ENCODE measurements at places on chromosomes 13 and 19.

- no peak for DNase-seq
Observed at GRCh38 chr19:1172353-1173158, 1.5 kb downstream of the SBNO2 start.

DNA sequence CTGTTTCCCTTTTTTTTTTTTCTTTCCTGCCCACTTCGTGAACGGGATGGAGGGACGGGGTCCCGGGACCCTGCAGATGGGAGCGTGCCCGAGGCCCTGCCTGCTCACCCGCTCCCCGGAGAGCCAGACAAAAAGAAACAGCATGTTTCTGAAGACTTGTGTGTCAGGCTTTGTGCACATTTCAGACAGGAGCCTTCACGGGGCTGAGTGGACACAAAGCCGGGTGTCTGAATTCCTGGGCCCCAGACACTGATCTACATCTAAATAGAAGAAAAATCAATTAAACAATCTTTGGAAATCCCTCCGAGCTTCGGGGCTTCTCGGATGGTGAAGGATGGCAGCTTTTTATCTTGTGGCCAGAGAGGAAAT, 4.2 kb downstream of the PGPEP1 start:
- no peak for DNase-seq

DNA sequence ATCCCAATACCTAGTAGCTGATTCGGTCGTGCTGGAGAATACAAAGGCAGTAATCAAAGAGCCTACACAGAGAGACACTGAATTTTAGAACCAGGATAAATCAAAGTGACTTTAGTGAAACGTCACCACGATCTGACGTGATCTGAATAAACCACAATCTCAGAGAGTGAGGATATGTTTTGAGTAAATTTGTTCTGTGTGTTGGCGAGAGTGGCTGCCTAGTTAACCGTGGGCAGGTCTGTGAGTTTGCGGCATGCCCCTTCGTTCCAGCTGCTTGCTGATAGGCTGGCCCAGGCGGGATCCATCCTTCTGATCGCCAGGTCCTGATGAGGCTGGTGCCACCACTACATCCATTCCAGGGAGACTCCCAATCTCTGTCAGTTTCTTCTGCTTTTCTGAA, 40.4 kb downstream of the LRCH1 start:
- DNase-seq, result no peak

GRCh38 chr19:16258440-16258903, 60.8 kb downstream of the AP1M1 start:
- no peak for DNase-seq

DNA sequence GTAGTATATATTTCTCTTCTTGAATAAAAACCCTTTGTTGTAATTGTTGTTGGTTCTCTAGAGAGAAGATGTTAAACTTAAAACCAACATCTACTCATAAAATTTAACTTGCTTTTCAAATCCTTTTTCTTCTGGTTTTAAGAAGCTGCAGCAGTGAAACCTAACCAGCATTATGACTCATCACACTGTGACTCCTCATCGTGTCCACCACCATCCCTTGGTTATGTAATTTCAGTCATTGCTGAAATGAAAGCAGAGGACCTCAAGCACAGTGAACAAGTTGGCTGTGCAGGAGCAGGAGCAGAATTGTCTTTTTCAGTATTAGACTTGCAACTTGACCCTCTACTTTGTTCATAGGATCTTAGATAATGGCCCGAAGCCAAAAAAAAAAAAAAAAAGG, 64.9 kb upstream of the HTR2A start:
- DNase-seq, result no peak

GRCh38 chr13:101398191-101398590, 18.1 kb downstream of the NALCN start:
- DNase-seq, result no peak

DNA sequence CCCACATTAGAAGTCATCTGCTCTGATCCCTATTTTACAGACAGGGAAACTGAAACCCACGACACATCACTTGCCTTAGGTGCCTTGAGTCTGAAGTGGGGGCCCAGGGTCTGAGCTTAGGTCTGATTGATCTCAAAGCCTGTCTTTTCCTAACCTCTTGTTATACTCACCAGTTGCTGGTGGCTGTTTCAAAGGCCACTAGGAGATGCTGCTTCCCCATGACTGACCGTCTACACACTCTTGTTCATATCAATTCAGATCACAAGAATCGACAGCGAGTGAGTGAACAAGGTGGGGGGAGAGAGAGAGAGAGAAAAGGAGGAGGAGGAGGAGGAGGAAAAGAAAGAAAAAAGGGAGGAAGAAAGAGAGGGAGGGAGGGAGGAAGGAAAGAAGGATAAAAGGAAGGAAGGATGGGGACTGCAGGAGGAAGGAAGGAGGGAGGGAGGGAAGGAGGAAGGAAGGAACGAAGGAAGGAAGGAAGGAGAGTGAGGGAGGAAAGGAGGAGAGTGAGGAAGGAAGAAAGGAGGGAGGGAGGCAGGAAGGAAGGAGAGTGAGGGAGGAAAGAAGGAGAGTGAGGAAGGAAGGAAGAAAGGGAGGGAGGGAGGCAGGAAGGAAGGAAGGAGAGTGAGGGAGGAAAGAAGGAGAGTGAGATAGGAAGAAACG, 3.3 kb downstream of the OR10H1 start:
- peak; percentile 22 for DNase-seq

GRCh38 chr13:49262634-49263033, 14.9 kb downstream of the CDADC1 start:
- DNase-seq, result no peak

GRCh38 chr19:32101206-32101605, 244.2 kb upstream of the ZNF507 start:
- DNase-seq, result no peak

DNA sequence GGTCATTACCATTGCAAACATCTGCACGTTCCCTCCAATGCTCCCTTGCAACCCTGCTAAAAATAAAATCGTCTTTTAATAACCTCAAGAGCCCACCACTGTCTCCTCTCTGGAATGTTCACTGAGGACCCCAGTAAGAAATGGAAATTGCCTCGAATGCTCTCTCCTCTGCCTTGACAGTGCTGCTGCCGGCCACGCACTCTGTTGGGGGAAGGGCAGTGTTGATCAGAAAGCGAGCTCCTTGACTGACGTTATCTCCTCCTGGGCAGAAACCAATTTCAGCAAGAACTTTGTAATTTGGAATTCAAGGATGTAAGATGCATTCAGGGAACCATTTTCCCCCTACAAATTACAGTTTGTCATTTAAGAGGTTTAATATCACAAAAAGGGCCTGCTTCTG, 718.5 kb downstream of the UQCRFS1 start:
- DNase-seq, result no peak

GRCh38 chr13:97091196-97091595, 96.9 kb upstream of the OXGR1 start:
- DNase-seq, result no peak

- no peak for DNase-seq
Observed at GRCh38 chr19:38429811-38430156, 3.7 kb upstream of the RYR1 start.

DNA sequence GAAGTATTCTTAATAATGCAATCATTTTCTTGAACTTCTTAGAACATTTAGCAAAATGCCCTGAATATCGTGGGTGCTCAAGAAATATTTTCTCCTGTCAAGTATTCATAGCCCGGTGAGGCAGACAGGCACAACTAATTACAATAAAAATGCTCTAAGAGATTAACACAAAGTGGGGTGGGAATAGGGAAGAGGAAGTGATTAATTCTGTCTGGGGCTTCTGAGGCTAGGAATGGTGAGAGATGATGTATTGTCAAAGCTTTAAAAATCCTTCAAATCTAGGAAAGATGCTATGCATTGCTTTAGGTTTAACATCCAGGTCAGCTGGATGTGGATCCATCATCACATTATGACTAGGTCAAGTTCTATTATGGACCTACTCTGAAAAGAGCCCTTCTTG, 66.9 kb upstream of the POSTN start:
- DNase-seq, result no peak

DNA sequence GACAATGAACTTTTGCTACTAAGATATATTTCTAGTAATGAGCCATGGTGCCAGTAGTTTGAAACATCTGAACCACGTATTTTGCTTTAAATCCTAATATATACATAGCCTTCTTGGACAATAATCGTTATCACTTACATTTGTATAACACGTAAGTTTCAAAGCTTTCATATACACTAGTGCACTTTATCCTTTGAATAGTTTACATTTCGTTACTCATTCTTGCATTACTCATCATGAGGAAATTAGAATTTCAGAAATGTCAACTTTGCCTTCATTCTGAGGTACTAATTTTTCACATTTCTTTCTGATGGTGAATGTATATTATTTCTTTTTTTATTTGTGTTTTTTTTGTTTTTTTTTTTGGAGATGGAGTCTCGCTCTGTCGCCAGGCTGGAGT, 5.8 kb downstream of the KBTBD7 start:
- no peak for DNase-seq

DNA sequence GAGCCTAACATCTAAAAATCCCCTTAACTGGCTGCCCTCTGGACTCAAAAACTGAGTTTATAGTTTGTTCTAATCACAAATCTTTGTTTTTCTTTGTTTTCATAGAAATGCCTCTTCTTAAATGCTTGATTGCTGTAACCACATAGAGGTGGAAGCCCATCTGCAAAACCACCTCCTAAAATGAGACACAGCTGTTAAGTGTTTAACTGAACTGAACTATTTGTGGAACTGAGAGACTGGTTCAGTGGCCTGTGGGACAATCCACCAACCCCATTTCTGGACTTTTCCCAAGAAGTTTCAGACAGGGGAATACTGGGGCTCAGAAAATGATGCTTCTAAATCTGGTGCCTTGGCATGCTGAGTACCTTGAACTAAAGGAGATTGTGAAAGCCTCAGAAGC, 50.9 kb upstream of the TM9SF2 start:
- DNase-seq, result no peak

DNA sequence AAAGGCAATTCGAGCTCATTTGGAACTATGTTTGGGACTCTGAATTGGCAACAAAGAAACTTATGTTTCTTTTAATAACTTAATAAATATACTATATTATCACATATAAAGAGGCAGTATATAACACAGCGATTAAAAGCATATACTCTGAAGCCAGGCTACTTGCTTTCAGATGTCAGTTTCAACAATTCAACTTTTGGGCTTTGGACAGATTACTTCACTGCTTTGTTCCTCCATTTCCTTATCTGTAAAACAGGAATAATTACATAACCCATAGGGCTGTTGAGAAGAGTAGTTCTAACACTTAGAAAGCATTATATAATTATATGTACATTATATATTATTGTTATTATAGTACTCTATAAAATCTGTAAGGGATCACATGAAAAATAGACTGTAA, 107.2 kb downstream of the EDNRB start:
- DNase-seq, result no peak

GRCh38 chr13:34868733-34869132, 73.3 kb upstream of the NBEA start:
- no peak for DNase-seq

DNA sequence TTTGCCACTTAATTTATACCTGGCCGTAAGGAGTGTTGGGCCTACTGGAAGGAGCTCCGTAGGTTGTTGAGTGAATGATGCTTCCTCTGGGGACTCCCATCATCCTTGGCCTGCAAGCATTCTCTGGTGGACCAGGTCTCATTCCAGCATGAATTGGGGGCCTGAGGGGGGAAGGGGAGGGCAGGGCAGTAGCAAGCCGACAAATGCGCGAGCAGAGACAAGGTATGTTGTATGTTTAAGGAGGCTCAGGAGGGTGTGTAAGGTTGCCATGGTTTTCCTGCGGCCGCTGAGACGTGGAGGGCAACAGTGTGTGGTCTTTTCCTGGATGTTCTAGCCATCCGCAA, 749 bp downstream of the ZNF264 start:
- DNase-seq, result no peak

GRCh38 chr19:12997967-12998940, 3.0 kb downstream of the NFIX start:
- DNase-seq, result no peak

DNA sequence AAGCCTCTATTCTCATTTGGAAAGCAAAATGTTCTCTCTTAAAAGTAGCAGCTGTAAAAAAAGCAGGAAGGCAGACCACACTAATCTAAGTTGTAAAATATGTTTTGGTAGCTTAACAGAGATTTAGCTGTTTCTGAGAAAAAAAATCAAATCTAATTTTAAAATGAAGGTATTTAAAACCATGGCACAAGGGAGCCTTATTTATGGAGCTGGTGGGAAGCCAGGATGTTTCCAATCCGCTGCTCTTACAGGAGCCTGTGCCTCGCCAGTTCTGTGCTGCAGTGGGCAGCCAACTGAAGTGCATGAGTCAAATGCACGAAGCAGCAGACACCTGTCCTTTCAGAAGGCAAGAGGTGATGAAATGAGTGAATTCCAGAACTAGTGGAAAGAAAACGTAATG, 28.2 kb downstream of the GPC6 start:
- DNase-seq, result no peak

GRCh38 chr19:18796239-18796638, 5.1 kb upstream of the COMP start:
- DNase-seq, result no peak

DNA sequence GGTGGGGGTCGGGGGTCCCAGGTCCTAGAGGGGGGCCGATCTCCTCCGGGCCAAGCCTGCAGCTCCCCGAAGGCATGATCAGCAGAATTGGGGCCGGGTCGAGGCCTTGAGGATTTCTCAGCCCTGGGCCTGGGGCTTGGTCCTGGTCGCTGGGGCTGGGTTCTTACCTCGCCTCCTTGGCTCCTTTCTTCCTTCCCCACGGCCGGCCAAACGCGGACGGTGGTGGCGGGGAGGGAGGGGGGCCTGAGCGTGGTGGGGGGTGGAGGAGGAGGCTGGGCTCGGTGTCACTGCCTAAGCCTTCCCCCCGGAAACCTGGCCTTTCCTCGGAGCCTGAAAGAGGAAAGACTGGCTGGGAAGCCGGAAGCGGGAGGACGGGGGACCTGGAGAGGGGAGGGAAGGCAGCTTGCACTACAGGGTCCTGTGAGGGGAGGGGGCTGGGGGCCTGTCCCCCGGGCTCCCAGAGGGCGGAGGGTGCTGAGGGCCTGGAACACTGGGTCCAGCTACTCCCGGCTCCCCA, at the start of gene ZNF579:
TSS of gene ZNF579 (minus strand) at position 221 of the 517 bp plus-strand sequence. CDS start 1,209 bp downstream, outside the sequence.
- DNase-seq, result no peak

GRCh38 chr13:46926916-46927590, 30.2 kb upstream of the HTR2A start:
- no peak for DNase-seq

DNA sequence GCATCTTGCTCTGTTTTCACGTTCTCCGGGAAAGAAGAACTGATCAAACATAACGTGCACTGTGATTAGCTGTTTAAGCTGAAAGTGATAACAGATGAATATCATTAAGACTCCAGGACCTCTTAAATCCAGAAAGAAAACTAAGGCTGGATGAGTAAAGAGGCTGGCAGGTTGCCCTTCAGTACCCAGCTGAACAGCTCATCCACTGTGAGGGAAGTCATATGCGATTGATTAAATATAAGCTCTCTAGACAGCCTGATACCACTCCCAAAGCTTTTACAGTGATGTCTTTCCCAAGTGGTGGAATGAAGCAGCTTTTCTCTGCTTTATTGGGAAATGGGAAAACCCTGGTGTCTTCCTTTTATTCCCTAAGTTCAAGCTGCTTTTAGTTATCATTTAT, 116.9 kb downstream of the EFNB2 start:
- no peak for DNase-seq

DNA sequence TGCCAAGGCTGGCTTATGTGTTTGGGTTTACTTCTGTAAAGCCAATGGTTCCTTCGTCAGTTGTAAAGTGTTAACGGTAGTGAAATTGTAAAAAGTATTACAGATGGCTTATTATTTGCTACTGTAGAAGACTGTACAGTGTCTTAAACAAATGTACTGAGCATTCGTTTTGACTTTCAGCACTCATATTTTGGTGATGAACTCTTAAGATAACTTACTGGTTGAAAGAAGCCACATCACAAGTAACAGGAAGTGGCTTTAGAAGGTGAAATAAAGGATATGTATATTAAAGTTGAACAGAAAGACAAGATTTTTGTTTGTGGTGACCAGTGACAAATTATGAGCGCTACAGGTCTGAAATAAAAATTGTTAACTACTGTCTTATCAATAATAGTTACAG, 64.2 kb downstream of the URI1 start:
- DNase-seq, result no peak
